Pancreas (tissue), 10 donors: ENCODE measurements at places on chromosomes 11 and 22. TPM values are rescaled to one million over a fixed set of nuclear protein-coding genes. Genes with fewer than 3 reads are reported as not detected.
A peak's percentile ranks its signal among the peaks of the same experiment; 100 is the strongest.

DNA sequence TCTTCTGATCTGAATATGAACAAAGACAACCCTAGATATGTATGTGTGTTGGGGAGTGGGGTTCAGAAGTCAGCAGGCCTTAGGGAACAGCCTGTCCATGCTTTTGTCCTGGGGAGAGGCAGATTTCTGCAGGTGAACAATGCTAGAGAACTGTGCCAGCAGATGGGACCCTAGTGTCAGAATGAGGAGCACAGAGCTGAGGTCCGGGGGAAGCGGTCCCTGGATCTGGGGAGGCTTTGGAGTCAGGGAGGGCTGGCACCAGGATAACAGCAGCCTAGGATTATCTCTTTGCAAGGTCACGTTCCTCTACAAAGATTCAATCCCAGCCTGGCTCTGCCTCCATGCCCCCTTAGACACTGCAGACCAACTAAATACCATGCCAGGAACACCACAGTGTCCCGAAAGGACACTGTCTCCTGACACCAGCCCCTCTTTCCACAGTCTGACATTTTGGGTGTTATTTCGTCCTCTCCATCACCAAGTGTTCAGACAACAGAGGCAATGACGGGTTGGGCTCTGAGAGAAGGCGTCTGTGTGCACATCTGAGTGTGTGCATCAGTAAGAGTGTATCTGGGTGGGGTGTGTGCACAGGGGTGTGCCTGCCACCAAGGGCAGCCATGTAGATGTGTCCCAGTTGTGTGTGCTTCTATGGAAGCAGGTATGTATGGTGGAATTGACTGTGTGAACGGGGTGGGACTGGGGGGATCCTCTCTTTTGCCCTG is 43.5 kb downstream of the EIF3F start:
- no peak for DNase-seq

DNA sequence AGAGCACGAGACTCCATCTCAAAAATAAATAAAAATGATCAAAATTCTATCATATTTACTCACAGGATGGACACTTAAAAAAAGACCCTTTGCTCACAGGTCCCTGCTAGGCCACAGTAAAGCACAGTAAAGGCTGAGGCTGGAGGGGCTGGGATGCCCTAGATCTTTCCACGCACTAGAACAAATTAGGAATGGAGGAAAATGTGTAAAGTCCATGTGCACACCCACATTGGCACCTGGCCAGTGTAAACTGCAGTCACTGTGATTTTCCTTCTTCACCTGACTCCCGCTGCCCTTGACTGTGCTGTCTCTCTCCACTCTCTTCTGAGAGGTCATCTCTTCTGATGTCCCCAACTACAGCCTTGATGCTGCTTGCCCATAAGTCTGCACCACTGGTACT is 195.5 kb downstream of the EFCAB6 start:
- no peak for DNase-seq

GRCh38 chr22:37211075-37211865 is 1.0 kb downstream of the SSTR3 start:
- DNase-seq, result no peak

DNA sequence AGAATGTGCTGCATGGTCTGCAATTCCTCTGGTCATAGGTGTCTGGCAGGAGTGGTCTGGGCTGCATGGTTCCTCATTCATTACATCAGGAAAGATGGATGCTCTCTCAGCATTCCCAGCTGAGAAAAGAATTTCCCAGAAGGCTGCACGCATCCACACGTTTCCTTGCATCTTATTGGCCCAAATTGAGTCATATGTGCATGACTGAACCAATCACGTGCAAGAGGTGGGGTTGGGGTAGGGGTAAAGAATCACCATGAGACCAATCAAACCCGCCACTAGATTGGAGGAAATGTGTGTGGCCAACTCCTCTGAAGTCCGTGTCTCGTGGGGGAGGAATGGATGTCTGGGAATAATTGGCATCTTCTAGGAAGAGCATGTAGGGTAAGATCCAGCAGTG is 28.8 kb downstream of the TST start:
- DNase-seq, result no peak

DNA sequence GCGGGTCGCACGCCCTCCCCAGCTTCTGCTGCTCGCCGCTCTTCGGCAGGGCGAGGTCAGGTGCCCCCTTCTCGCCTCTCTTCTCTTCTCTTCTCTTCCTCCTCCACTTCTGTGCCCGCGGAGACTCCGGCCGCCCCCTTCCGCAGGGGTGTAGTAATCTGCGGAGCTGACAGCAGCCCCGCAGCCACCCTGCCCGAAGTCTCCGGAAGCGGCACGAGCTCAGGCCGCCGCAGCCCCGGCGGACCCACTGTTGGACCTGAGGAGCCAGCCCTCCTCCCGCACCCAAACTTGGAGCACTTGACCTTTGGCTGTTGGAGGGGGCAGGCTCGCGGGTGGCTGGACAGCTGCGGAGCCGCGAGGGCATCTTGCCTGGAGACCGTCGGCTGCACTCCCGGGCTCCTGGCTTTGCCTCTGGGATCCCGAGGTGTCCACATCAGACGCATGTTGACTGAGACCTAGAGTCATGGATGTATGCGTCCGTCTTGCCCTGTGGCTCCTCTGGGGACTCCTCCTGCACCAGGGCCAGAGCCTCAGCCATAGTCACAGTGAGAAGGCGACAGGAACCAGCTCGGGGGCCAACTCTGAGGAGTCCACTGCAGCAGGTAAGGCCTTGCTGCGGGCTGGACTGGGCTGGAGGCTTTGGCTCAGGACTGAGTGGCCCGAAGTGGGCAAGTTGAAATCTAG is 486 bp downstream of the STIM1 start:
- no peak for DNase-seq

Gene NTM
- total RNA-seq, result 0.78 TPM

- no peak for DNase-seq
These were observed 174.4 kb downstream of the SWAP70 start for GRCh38 chr11:9838229-9838628.

GRCh38 chr11:12253843-12254281 is 123.5 kb upstream of the PARVA start:
- peak; percentile 77 for DNase-seq

Gene OR52N4
- not detected for total RNA-seq

DNA sequence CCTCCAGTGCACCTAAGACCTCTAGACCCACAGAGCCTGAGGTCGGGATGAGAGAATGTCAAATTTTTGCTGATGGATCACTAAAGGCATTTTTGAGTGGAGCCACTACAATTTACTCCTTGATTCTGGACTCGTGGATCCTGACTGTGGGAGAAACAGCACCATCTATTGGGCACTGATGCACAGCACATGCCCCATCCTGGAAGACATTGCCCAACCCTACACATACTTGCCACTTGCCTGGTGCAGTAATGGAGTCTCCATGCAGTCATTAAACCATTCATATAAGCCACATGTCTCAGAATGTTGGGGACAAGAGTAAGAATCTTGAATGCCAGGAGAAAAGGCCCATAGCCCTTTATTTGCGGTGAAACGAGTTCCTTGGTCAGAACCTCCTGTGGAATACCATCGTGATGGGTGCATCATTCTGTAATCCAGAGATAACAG is 103.9 kb downstream of the GGTLC2 start:
- DNase-seq, result no peak

Gene CDC42BPG
- total RNA-seq, result 15.2 TPM

Gene LRRC75B
- total RNA-seq, result 10.7 TPM

- no peak for DNase-seq
These were observed 204.0 kb upstream of the NECTIN1 start for GRCh38 chr11:119932828-119933562.

Gene OR8D4
- 2.8 TPM for total RNA-seq

DNA sequence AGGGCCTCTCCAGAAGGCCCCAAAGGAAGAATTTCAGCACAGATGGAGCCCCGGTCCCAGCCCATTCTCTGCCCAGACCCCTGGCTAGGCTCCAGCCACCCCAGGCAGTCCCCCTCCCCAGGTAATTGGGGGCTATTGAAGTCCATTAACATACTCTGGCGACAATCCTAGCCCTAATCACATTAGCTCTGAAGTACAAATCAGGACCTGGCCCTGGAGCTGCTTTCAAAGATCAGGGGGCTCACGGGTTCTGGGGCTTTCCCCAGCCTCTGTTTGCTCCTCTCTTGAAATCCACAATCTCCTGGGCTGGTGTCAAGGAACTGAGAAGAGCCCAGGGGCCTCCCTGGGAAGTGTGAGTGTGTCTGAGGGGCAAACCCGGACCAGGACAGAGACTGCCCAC is 22.3 kb downstream of the FGF4 start:
- DNase-seq, result no peak

Gene LUZP2
- not detected for total RNA-seq

GRCh38 chr11:727859-728748 is 19.2 kb upstream of the TALDO1 start:
- peak; percentile 78 for DNase-seq

Gene CLCF1
- 1.7 TPM for total RNA-seq

GRCh38 chr11:128246810-128247594 is 340.4 kb downstream of the ETS1 start:
- no peak for DNase-seq

GRCh38 chr11:35313066-35313759 is 106.1 kb downstream of the SLC1A2 start:
- no peak for DNase-seq

GRCh38 chr11:105490333-105490732 is 119.5 kb upstream of the GRIA4 start:
- no peak for DNase-seq

- no peak for DNase-seq
These were observed 41.5 kb downstream of the TBC1D22A start for GRCh38 chr22:46803936-46804335.
